ENCODE measurements at places on chromosomes 6 and 20.

DNA sequence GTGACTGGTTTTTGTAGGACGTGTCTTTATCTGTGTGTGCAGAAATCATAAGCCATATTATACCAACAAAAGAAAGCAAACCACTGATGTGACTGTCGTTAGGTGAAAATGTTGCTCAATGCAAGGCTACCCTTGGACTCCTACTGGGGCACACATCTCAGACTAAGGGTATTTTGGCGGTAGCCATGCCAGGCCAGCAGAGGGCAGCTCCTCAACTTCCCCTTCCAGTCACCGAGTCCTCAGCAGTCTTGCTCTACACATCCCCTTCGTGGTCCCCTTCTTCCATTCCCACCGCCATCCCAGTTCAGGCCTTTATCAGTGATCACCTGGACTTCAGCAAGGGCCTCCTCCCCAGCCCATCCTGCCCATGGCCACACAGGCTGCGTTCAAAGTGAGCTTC is 113.7 kb upstream of the GGTLC1 start:
- DNase-seq: no peak

GRCh38 chr6:170111816-170112582 is 178.9 kb downstream of the DLL1 start:
- no peak for DNase-seq

DNA sequence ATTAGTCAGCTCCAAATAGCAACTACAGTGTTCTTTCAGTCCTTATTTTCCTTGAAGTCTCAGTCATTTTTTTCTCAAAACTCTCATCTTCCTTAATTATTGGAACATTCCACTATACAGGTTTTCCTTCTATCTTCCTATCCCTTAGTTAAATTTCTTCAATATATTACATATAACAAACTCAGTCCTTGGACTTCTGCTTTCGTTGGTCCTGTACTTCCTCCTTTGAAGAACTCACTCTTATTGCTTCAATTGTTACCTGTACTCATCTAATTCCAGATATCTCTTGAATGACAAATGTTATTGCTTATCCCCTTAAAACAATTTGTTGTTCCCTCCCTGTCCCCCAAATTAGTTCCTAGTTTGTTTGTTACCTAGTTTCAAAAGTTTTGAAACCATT is 67.7 kb upstream of the NOTCH4 start:
- DNase-seq: no peak

GRCh38 chr20:41425180-41425884 is 58.7 kb upstream of the EMILIN3 start:
- DNase-seq: no peak

GRCh38 chr20:4569092-4569491 is 152.6 kb upstream of the PRND start:
- no peak for DNase-seq

DNA sequence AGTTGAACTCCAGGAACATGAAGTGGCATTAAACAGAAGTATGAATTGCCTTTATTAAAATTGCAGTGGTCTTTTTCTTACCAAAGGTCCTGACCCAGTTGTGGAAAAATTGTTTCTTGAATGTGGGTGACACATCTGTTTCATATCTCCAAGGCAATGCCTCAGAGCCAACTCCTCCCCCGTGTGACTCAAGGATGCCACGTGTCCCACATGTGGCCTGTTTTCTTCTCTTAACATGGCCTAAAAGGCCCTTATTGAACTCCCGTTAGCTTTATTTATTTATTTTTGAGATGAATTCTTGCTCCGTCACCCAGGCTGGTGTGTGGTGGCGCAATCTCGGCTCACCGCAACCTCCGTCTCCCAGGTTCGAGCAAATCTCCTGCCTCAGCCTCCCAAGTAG is 128.4 kb upstream of the ESR1 start:
- peak; percentile 10 for DNase-seq

- DNase-seq: no peak
These were observed 6.1 kb upstream of the IFT52 start for GRCh38 chr20:43584448-43585136.

DNA sequence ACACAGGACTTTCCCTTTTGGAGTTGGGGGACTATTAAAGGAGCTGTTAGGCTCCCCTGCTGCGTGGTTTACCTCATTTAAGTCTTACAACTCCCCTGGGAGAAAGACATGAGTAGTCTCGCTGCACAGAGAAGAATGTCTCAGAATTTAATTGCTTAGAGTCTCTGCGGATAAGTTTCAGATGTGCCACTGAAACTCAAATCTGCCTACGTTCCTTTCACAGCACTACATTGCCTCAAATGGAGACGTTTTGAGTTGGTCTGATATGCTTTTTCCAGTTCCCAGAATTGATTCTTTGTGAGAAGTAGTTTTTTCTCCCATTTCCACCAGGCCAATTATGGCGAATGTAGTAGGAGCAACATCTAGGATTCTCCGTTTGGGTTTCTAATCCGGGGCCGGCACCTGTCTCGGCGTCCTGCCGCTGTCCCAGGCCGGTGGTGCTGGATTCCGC is 532 bp upstream of the SLC35F1 start:
- no peak for DNase-seq

- DNase-seq: no peak
These were observed 66.4 kb downstream of the CLIC5 start for GRCh38 chr6:45949256-45949655.

DNA sequence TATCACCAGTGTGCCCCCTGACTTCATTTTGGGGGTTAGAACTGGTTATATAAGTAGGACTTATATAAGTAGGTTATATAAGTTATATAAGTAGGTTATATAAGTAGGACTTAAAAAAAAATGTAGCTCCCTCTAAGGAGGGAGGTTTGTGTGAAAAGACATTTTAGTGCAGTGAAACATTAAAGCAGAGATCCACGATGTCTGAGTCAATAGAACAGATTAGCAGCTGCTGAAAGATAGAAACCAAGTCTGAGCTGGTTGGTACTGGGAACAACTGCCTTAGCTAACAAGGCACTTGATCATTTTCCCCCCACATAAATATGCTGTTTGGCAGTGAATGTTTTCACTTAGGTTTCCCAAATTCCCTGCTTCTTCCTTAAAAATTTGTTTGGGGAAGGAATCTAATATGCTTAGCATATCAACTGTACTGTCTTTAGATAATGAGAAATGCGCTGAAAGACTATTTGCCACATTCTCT is 2.1 kb upstream of the RPS12 start:
- DNase-seq: no peak

GRCh38 chr6:35264550-35265274 is 5.2 kb downstream of the ZNF76 start:
- no peak for DNase-seq

DNA sequence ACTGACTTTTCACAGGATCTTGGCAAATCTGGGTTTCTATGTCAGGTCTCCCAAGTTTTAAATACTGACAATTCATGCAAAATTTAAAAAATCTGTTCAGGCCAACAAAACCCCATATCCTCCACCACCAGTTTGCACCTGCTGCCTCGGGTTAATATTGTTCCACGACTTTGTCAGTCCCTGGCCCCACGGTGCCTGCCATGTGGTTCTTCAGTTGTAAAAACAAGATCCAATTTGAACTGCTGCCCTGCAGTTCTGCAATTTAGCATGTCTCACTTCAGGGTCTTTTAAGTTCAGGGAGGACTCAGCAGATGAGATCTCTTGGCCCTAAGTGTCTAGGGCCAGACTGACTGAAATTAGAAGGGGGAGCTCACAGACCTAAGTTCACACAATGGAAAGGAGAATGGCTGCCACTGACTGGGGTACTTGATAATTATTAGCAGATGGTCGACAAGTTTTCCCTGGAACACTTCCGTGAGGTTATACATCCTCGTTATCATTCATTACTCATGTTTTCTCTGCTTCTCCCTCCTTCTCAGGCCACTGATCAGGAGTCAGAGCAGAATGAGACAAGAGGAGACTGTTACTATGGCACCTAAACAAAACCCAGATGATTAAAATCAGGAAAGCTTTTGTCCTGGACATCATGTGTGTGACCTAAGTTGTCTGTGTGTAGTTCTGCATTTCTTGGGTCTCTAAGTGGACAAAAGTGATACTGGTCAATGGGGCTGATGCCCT is 223.6 kb downstream of the KIF16B start:
- DNase-seq: peak; percentile 21

GRCh38 chr20:56932575-56933330 is 303.6 kb downstream of the TFAP2C start:
- no peak for DNase-seq

DNA sequence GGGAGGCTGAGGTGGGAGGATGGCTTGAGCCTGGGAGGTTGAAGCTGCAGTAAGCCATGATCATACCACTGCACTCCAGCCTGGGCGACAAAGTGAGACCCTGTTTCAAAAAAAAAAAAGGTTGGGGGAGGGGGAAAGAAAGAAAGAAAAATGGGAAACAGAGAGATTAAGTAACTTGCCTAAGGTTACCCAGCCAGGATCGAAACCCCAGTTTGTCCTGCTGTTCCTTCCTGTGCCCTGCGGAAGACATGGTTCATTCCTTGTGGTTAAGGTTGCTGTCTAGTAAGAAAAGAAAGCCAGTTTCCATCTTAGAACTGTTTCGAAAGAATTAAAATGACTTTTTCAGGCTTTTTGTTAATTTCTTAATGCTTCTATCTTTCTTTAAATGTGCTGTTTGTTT is 29.8 kb downstream of the C6orf89 start:
- no peak for DNase-seq

DNA sequence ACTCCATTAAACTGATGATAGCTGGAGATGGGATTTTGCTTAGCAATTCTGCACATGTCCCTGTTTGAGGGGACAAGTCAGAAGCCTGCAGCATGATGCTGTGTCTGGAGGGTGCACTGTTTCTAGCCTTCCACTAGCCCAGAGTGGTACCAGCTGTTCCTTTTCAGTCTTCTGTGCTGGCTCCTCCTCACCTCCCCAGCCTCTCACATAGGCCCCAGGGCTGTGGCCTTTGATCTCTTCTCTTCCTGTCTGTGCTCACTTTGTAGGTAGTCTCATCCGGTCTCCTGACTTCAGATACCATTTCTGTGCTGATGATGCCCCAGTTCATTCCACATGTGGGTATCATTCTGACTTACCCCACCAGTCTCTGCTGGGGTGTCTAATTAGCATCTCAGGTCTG is 126.3 kb downstream of the HIVEP1 start:
- DNase-seq: no peak

- DNase-seq: no peak
These were observed 815.8 kb downstream of the MAFB start for GRCh38 chr20:39873286-39873685.

- no peak for DNase-seq
These were observed 94.8 kb downstream of the BTBD3 start for GRCh38 chr20:12012241-12013222.

DNA sequence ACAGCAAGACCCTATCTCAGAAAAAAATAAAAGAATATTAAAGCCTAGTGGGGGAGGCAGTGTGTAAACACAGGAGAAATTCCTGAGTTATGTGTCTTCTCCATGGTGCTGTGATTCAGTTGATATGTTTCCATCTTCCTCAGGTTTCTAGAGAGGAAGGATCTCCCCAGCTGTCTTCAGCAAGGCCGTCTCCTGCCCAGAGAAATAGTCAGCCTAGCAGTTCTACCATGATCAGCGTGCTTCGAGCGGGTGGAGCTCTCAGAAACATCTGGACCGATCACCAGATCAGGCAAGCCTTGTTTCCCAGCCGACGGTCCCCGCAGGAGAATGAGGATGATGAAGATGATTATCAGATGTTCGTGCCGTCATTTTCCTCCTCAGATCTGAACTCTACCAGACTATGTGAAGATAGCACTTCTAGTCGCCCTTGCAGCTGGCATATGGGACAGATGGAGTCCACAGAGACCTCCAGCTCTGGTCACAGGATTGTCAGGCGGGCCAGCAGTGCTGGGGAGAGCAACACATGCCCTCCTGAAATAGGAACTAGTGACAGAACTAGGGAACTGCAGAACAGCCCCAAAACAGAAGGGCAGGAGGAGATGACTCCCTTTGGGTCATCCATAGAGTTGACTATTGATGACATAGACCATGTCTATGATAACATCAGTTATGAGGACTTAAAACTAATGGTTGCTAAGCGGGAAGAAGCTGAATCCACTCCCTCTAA is 34.9 kb upstream of the MTHFD1L start:
- DNase-seq: peak; percentile 17

GRCh38 chr6:157211603-157212455 is 111.5 kb downstream of the TMEM242 start:
- DNase-seq: no peak

- no peak for DNase-seq
These were observed 57.8 kb downstream of the POPDC3 start for GRCh38 chr6:105121981-105122380.

DNA sequence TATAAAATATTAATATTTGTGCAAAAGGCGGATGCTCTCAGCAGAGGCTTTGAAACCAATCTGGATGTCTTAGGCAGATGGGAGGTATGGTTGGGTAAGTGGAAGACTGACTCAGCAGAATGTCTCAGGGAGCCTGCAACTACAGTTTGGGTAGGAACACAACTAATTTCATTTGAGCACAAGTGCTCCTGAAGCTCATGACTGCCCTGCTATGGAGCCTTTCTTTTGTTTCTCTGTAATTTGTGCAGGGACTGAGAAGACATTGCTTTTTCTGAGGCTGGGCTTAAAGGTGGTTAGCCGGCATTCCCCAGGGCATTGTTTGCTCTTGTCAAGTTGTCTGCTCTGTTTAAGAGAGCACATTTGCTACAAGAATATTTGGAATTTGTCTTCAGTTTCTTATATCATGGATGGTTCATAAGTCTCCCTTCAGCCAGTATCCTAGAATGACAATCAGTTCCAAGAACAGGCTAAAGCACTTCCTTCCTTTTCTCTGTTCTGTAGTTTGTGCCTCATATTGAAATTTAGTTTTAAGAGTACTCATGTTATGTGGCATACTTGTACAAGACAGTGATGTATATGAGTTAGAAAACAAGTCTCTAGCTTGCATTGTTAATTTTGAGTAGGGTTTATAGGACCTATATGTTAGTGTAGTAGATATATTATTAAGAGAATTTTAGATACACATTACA is 208.3 kb downstream of the ZFAND3 start:
- no peak for DNase-seq

GRCh38 chr20:49352751-49353150 is 74.9 kb upstream of the ZNFX1 start:
- no peak for DNase-seq

- no peak for DNase-seq
These were observed 17.7 kb upstream of the CCDC167 start for GRCh38 chr6:37517411-37517812.

- no peak for DNase-seq
These were observed 60.4 kb upstream of the ARMH2 start for GRCh38 chr6:24859132-24859531.

DNA sequence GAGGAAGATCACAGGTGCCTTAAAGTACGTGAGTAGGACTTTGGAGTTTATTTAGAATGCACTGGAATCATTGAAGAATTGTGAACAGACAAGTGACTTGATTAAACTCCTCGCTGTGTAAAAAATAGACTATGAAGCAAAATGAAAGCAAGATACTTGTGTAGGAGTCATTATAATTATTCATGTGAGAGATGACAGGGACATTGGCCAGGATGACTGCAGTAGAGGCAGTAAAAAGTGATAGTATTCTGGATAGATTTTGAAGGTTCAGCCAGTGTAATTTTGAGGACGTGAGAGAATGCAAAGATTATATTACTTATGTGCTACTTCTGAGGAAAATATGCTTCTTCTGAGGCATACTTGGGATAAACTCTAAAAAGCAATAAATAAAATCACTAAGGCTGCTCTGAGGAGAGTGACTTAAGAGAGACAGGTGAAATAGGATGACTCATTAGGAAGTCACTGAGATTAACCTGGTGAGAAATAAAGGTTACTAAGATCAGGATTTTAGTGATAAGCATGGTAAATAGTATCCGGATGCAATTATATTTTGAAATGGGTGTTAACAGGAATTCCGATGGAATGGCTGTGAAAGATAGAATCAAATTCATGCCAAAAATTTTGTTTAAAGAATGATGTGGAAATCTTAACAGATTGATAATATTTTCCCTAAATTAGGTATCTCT is 202.0 kb downstream of the CENPW start:
- DNase-seq: no peak

- no peak for DNase-seq
These were observed 105.3 kb downstream of the EYA2 start for GRCh38 chr20:46999801-47000465.
